Testis (tissue), 5 donors: ENCODE measurements at places on chromosomes 6 and 20. TPM values are rescaled to one million over a fixed set of nuclear protein-coding genes. Genes with fewer than 3 reads are reported as not detected.

The AKAP12 gene
- 280 TPM for total RNA-seq

The HLA-DQA2 gene
- total RNA-seq: not detected

The TMC2 gene
- total RNA-seq: 0.63 TPM

The BHLHE23 gene
- 6.6 TPM for total RNA-seq

The RIPPLY2 gene
- 2.1 TPM for total RNA-seq

The LKAAEAR1 gene
- 89.9 TPM for total RNA-seq

The EPB41L2 gene
- 206 TPM for total RNA-seq

The PAX1 gene
- not detected for total RNA-seq

The SOX12 gene
- 23.8 TPM for total RNA-seq

The NOX3 gene
- not detected for total RNA-seq

The MYLK2 gene
- 1.3 TPM for total RNA-seq

The ISM1 gene
- 0.50 TPM for total RNA-seq

The RIN2 gene
- total RNA-seq: 16.0 TPM

The FLRT3 gene
- 12.3 TPM for total RNA-seq

The ADGRG6 gene
- total RNA-seq: 10.6 TPM

The XKR7 gene
- 0.25 TPM for total RNA-seq

The PPIL4 gene
- 39.4 TPM for total RNA-seq

The CALHM6 gene
- 9.7 TPM for total RNA-seq

The GSTA2 gene
- 85.9 TPM for total RNA-seq

The SIRPB1 gene
- not detected for total RNA-seq

The OPN5 gene
- 7.3 TPM for total RNA-seq

The MCCD1 gene
- total RNA-seq: not detected

The CAP2 gene
- 2.9 TPM for total RNA-seq

The PPT2 gene
- total RNA-seq: 92.8 TPM

The SLC18B1 gene
- 2.4 TPM for total RNA-seq

The FAM83C gene
- 0.43 TPM for total RNA-seq

The ZGPAT gene
- total RNA-seq: 57.3 TPM

The CFAP61 gene
- 21.4 TPM for total RNA-seq

The ZNF334 gene
- 33.7 TPM for total RNA-seq

The SLC22A16 gene
- 17.2 TPM for total RNA-seq

The GTSF1L gene
- total RNA-seq: 79.2 TPM

The NKX2-2 gene
- not detected for total RNA-seq

The PHACTR2 gene
- 102 TPM for total RNA-seq

The C20orf202 gene
- total RNA-seq: 1.1 TPM

The FAM209A gene
- 53.7 TPM for total RNA-seq

The DOK5 gene
- total RNA-seq: 1.0 TPM

The ZNF391 gene
- total RNA-seq: 11.8 TPM

The PCSK2 gene
- total RNA-seq: 5.1 TPM

The KCNQ5 gene
- total RNA-seq: 1.1 TPM

The LRRC73 gene
- 29.3 TPM for total RNA-seq

The BFSP1 gene
- 11.3 TPM for total RNA-seq

The CRISP2 gene
- total RNA-seq: 197 TPM

The LY6G6F gene
- not detected for total RNA-seq

The GSTA1 gene
- 349 TPM for total RNA-seq

The OR11A1 gene
- total RNA-seq: 0.71 TPM

The CLDN20 gene
- not detected for total RNA-seq

The SPDEF gene
- 0.47 TPM for total RNA-seq

The PRL gene
- total RNA-seq: 0.63 TPM

The SLC17A1 gene
- total RNA-seq: 0.99 TPM

The SCP2D1 gene
- 20.1 TPM for total RNA-seq

The FAM162B gene
- total RNA-seq: 3.2 TPM

The MUC22 gene
- 0.31 TPM for total RNA-seq

The FOXF2 gene
- total RNA-seq: 4.7 TPM

The ROS1 gene
- total RNA-seq: 1.1 TPM
